ENCODE measurements at places on chromosomes 7 and 10.

GRCh38 chr10:30070001-30070685 is 10.8 kb upstream of the JCAD start:
- DNase-seq = peak; percentile 40

DNA sequence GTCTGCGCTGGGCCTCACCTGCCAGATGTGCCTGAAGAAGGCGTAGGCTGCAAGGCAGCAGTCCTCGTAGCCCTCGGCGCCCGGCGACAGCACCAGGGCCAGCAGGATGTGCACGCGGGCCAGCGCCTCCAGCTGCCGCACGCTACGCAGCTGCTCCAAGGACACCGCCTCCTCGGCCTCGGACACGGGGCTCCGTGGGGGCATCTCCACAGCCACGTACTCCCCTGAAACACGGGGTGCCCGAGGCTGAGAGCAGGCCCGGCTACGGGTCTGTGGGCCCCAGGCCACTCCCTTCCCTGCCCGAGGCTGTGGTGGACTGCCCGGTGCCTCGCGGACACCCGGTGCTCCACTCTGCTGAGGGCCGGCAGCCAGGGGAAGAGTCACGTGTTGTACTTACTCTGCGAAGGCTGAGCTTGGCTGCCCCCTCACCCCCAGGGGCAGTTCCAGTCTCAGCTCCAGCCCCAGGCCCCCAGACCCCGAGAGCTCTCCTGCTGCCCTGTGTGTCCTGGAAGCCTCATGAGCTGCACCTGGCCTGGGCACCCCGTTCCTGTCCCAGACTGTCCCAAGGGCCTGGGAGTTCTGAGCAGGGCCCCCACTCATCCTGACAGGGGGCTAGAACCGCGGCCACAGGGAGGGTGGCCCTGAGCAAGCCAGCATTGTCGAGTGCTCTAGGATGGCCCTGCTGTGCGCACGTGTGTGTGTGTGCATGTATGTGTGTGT is 62.8 kb downstream of the CFAP46 start:
- DNase-seq = no peak

DNA sequence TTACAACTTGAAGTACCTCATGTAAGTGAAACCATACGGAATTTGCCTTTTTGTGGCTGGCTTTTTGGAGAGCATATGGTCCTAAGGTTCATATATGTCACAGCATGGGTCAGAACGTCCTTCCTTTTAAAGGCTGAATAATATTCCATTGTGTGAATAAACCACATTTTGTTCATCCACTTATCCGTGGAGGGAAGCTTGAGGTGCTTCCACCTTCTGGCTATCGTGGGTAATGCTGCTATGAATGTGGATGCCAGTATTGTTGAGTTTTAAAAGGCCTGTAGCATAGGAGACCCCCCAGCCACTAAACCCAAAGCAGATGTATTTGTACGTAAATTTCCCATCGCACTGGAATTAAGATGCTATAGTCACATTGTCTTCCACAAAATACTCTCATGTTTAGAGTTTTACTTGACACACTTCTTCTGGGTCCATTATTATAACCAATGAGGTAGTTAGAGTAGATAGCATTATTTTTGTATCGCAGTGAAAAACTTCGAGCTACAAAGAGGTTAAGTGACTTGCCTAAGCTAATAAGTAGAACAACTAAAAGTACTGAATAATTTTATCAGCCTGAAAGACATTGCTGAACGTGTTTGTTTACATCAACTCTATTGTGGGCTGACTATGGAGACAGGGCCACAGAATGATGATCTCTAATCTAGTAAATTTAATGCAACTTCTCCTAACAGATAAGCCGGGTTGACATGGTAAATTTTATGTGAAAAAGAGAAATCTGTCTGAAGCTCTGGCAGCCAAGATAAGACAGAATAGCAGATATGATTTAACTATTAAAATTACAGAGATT is 183.0 kb upstream of the CTBP2 start:
- DNase-seq = peak; percentile 30

GRCh38 chr10:47164800-47165128 is 135.2 kb upstream of the GDF10 start:
- no peak for DNase-seq

GRCh38 chr10:24894309-24894708 is 58.1 kb downstream of the PRTFDC1 start:
- DNase-seq = peak; percentile 47

DNA sequence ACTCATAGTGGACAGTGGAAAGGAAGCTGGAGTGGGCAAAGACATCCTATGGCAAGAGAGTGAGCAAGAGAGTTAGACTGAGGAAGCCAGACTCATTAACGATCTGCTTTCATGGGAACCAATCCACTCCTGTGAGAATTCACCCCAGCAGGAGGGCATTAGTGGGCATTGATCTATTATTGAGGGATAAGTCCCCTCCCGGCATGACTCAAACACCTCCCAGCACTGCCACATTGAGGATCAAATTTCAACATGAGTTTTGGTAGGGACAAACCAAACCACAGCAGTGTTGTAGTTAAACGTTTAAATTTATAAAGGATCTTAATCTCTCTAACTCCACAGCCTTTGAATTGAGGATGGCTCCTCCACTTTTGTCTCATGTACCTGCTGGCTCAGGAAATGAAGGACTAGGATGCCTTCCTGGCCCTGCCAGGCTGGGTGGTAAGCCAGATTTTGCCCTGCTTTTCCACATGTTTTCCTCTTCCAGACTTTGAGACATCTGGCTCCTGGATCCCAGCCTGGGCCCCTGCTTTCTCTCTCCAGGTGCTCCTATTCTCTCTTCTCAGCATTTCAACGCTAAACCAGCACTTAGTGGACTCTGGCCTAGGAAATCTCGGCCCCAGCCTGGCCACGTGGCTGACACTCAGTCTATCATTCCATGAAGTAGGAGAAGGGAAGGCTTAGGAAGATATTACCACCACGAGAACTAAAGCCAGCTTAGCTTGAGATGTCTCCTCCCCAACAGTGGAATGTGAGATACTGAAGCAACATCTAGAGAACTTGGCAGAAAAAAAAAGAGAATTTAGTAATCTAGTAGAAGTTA is 96.5 kb upstream of the PIP4K2A start:
- no peak for DNase-seq

- DNase-seq = peak; percentile 24
Measured at GRCh38 chr7:25216837-25217236, 11.4 kb downstream of the NPVF start.

DNA sequence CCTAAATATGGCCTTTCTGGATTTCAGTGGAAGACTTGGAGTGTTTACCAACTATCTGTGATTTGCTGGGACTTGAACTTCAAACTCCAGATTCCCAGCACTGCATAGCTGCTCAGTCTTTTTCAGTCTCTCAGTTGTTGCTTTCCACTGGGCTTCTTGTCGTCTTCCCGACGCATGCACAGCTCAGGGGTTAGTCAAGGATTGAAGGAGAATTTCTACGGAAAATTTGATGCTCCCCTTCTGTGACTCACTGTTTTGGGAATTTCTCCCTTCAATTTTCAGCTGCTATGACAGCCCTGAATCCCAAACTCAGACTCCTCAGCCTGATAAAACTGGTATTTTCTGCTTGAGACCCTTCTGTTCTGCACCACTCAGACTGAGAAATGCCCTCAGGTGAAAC is 91.7 kb downstream of the CYP26A1 start:
- peak; percentile 83 for DNase-seq

DNA sequence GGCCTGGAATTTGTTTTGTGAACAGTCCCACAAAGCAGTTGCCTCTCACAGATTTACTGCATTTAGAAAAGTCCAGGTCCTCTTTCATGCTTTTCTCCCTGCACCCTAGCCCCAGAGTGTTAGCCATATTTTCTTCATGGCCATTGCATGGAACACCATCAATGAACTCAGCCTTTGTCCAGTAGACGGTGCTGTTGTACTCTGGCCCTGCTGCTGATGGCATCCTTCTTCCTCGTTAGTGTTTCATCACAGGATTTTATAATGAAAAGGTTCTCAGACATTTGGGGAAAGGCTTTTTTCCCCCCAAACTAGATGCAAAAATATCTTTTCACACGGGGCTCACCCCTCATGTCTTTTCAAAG is 93.0 kb upstream of the SLC25A13 start:
- DNase-seq = peak; percentile 23

DNA sequence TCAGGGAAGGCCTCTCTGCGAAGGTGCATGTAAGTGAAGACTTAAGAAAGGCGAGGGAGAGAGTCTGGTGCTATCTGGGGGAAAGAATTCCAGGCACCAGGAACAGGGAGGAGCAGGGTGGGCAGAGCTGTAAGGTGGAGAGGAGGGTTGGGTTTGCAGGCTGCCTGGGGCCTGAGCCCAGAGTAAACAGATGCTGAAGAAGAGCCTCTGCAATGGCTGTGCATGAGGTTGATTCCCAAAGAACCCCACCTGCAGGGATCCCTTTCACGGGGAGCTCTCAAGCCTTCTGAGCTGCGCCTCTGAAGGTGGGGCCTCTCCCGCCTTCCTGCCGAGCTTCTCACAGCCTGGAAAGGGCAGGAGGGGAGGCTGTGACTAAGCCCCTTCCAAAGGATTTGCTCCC is 115.1 kb downstream of the RNF216 start:
- DNase-seq = no peak

- DNase-seq = no peak
Measured at GRCh38 chr7:89017695-89018094, 222.2 kb upstream of the TEX47 start.

DNA sequence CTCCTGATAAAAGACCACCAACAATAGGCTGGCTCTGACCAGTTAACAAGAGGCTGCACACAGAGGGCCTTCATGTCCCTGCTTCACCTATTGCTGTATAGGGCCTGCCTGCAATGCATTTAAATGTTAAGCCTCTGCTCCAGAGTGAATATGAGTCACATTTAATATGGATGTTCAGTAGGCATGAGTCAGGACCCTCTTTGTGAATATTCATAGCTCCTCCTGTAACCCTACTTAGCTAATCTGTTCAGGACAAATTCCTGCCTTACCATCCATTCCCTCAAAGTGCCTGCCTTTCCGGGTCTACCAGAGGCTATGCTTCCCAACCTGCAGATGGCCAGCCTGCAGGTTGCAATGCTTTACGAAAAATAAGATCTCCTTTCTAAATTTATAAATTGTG is 32.5 kb downstream of the ARHGAP22 start:
- DNase-seq = peak; percentile 69

DNA sequence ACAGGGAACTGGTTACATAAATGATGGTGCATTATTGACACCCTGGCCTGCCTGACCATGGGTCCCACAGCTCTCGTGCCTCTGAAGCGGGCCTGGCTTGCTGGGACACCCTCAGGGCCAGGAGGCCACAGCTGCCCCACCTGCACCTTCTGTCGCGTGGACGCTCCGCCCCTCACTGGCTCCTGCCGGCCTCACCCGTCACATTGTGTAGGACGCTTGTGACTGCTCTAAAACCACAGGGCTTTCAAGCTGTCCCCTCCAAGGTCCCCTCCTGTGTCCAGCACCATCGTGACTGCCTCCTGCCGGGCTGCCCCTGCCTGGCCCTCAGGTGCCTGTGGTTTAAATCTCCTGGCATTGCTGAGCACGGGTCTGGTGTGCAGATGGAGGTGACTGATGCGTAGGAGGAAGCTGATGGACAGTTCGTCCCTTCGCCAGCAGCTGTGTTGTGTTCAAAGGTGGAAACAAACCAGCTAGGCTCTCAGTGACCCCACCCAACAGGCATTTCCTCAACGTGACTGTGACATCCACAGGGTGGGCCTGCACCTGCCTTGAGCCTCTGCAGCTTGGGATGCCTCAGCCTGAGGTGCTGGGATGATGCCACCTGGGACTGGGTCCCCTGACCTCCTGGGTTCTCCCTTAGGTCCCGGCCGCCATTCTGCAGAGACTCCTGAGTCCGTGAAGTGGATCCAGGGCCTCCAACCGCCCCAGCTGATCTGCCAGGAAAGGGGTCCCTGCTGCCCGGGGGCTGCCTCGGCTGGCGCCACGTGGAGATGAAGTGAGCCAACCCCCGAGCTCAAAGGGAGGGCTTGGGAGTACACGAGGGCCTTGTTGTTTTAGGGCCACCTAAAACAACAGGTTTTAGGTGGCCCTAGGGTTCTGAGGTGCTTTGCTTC is 148.5 kb downstream of the WDR37 start:
- DNase-seq = no peak

DNA sequence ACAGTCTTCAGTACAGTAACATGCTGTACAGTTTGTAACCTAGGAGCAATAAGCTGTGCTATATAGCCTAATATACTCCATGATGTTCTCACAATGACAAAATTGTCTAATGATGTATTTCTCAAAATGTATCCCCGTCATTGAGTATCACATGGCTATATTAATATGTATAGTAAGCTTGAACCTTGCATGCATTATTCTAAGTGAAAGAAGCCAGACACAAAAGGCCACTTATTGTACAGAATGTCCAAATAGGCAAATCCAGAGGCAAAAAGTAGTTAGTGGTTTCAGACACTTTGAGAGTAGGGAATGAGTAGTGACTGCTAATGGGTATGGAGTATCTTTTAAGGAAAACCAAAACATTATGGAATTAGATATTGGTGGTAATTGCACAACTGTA is 545.1 kb downstream of the ATRNL1 start:
- no peak for DNase-seq

DNA sequence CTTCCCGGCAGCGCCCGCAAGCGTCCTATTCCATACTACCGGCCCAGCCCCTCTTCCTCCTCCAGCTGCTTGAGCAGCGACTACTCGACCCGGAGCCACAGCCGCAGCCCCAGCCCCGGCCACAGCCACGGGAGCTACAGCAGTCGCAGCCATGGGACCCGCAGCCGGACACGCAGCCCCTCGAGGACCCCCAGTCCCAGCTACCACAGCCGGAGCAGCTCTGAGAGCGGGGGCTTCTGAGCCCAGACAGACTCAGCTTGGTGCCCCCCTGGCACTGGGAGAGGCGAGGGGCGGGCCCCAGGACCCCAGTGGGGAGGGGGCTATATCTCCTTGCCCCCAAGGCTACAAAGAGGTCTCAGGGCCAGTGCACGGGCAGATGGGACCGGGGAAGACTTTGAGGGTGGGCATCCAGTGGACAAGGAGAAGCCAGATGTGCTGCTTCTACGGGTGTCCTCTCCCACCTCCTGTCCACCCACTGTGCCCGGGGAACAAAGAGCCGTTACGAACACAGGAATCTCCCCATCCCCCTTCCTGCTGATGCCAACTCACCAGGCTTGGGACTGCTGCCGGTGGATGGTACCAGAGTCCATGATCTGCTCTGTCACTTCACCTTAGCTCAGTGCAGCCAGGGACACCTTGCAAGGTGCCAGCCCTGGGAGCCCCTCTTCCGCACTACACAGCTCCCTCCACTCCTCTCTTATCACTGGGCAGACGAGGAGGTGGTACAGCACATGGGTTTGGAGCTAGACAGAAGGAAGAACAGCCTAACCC is 16.7 kb upstream of the HSPB1 start:
- no peak for DNase-seq

GRCh38 chr10:48931188-48931587 is 8.5 kb downstream of the LRRC18 start:
- DNase-seq = no peak

DNA sequence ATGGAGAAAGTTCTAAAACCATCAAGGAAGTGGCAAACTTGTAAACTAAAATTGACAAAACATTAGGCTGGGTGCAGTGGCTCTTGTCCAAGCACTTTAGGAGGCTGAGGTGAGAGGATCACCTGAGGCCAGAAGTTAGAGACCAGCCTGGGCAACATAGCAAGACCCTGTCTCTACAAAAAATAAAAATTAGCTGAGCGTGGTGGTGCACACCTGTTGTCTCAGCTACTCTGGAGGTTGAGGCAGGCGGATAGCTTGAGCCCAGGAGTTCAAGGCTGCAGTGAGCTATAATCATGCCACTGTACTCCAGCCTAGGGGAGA is 29.4 kb upstream of the HNRNPH3 start:
- no peak for DNase-seq

GRCh38 chr10:29920408-29921070 is 138.8 kb downstream of the JCAD start:
- peak; percentile 10 for DNase-seq
